ENCODE measurements at places on chromosomes 2 and 18.
A peak's percentile ranks its signal among the peaks of the same experiment; 100 is the strongest.

GRCh38 chr18:44909191-44909719 is 228.6 kb downstream of the SETBP1 start:
- DNase-seq, result peak; percentile 75

DNA sequence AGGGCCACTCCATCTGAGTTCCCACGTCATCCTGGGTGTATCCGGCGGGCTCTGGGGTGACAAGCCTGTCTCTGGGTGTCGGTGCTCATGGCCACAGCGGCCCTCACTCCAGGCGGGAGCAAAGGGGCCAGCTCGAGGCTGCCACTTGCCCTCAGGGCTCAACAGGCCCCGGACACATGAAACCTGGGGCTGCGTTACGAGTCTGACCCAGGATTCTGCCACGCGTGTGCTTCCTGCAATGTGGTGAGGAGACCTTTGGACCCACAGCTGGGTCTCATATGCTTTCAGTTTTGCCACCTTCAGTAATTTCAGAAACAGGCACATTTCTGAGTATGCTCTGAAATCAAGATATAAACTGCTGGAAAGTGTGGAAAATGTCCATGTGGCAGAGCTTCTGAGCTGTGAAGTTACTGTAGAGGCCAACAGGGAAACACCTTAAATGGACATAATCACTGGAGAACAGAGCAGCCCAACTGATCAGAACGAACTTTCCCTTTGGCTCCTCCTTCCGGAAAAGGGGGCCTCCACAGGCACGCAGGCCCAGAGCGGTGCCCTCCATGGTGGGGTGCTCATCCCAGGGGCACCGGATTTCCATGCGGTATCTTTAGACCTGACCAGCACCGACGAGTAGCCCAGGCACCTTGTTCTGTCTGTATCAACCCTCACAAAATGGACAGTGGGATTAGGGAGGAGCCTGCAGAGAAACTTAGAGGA is 14.1 kb downstream of the PER2 start:
- DNase-seq, result no peak

DNA sequence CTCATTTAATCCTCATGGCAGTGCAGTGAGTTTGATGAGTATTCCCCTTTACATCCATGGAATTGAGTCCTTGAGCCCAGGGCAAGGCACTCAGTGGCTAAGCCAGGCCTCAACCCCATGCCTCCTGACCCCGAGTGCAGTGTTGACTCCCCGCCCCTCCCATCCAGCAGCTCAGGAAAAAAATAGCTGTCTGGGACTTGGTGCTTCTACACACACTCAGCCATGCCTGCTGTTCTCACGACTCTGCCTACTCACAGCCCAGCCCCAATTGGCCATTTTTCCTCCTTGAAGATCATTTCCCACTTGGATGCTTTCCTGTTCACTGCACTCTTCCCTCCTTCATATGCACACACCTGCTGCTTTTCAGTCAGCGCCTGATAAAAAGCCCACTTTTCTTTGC is 8.8 kb downstream of the FOSL2 start:
- DNase-seq, result no peak

- no peak for DNase-seq
Observed at GRCh38 chr2:240836781-240837467, 16.9 kb upstream of the KIF1A start.

DNA sequence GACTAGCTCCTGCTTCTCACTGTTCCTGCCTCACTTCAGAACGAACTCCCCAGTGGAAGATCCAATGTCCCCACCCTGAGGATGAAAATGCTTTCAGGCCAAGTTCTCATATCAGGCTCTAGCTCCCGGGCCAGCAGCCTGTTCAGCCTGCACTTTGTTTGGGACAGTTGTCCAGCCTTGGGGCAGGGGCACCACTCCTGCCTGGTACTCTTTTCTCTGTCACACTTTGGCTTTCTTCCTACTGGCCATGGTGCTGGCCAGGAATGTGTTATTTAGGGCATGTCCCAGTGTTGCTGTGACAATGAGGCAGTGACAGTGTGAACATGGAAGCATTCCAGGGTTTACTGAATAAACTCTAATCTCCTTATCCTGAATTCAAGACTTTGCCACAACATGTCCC is 154.1 kb downstream of the GALNT14 start:
- no peak for DNase-seq

- no peak for DNase-seq
Observed at GRCh38 chr2:192030856-192031255, 163.9 kb downstream of the TMEFF2 start.

- no peak for DNase-seq
Observed at GRCh38 chr2:106342831-106343251, 125.4 kb downstream of the RGPD3 start.

DNA sequence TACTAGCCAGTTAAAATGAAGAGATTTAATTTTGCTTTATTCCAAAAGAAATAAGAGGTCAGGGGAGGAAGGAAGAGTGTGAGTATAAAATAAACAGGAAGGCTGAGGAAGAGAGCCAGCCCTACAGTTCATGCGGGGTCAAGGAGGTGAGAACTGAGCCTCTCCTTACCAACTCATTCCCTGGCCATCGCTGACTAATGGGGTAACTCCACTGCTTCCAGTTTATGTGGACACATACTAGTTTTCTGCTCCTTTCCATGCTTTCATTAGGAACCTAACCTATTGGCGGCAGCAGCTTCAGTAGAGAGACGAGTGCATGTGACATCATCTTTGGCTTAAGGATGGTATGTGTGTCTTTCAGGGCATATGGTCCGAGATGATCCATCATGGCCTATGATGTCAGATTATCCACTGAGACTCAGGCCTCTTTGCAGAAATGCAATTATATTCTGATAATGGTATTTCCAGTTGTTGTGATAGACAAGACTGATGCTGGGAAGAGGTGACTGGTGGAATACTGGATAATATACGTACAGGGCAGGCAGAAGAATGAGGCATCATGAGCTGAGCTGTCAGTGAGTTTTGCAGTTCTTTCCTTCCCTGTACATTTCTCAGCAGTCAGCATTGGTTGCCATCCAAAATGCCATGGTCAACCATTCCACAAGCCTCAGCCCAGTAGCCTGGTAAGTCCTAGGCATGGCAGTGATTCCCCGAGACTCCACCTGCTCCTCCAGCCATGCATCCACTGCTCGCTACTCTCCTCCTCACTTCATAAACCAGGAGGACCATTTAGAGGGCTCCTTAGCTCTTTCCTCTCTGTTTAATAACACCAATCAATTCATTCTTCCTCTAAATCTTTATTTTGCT is 184.6 kb upstream of the OSR1 start:
- no peak for DNase-seq

DNA sequence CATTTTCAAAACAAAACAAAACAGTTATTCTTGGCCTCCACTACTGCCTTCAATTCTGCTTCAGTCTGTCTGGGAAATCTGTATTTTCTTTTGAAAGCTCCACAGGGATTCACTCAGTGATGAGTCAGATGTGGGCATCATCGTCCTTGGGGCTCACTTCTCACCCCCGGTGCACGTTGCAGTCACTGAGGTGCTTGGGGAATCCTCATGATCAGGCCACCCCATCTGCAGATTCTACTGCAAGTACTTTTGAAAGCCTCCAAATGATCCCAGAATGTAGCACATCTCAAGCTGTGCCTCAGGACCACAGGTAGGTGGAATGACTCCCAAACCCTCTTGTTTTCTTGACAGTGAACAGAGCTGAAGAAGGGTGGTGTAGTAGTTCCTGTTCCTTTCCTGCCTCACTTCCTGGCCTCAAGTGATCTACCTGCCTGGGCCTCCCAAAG is 34.3 kb downstream of the LPIN2 start:
- no peak for DNase-seq

DNA sequence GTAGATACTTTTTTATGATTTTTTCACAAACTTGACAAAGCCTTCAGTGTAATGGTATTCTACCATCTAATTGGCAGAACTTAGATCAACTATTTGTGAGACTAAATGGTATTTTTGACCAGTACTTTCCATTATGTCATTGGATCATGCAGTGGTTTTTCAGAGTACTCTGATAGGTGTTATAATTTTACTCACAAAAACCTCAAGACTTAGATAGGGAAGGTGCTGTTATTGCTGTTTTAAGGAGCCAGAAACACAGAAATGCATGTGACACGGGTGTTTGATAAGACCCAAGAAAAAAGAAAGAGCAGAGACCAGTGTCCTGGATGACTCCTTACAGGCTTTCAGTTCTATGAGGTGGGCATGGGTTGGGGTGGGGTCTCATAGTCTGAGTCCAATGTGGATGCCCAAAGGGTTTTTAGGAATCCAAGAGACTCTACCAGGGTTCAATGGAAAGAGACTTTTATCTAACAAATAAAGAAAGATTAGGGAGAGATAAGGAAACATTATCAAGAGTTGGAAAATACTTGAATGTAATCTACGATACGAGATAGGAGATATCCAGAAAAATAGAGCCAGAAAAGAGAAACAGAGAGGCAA is 31.3 kb downstream of the SP140 start:
- DNase-seq, result peak; percentile 44

DNA sequence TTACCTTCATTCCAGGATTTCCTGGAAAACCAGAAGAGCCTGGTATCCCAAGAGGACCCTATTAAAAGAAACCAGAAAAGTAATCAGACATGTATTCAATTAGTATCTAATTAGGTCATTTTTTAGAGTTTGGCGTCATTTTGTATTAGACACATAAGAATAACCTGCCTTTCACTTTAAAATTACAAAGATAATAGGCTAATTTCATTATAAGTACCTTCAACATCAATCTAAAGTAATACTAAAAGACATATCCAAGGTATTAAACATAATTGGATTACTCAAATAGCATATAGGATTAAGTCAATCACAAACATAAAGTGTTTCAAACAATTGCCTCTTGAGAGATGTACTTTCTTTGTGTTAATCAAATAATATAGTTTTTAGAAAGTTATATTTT is 97.9 kb downstream of the COL3A1 start:
- no peak for DNase-seq

DNA sequence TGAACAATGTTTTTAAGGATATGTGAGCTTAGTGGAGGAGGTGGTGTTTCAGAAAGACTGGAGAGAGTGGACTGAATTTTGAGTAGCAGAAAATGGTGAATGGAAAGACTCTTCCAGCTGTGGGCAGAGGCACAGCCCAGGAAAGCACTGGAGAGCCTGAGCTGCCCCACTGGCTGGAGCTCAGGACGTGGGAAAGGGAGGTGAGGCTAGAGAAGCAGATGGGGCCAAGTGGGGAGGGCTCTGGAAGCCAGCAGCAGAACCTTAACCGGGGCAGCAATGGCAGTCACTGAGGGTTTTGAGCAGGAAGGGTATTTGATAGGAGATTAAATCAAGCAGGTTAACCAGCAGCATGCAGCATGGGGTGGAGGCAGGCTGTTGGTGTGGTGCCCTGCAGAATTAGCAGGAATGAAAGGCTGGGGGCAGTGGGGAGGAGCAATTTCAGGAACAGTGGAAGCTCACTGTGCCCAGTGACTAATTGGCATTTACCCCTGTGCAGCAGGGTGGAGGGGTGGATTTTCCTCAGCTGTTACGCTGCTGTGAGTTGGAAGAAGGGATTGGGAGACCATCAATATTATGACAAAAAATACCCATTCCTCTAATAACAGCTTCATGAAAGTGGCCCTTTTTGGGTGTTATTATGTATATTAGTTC is 136.2 kb downstream of the CERS6 start:
- no peak for DNase-seq

- DNase-seq, result no peak
Observed at GRCh38 chr2:159243529-159243928, 43.0 kb downstream of the WDSUB1 start.

All from GM06990 (cell line).